ENCODE measurements at places on chromosomes 13 and 19.

DNA sequence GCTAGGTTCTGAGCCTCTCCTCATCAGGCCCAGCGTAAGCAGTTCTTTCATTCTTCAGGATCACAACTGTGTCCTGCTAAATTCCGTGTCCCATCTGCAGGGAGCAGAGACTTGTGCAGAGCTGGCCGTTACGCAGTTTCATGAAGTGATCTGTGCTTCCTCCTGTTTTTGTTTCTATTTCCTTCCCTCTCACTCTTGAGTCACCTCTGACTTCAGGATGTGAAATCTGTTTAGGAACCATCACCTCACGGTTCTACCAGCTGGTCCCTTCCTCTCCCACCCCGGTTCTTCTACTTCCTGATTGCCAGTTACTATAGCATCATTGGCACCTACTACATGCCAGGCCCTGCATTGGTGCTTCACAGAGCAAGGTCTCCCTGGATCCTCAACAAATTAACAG lies 8.5 kb downstream of the MAU2 start:
- DNase-seq: no peak

DNA sequence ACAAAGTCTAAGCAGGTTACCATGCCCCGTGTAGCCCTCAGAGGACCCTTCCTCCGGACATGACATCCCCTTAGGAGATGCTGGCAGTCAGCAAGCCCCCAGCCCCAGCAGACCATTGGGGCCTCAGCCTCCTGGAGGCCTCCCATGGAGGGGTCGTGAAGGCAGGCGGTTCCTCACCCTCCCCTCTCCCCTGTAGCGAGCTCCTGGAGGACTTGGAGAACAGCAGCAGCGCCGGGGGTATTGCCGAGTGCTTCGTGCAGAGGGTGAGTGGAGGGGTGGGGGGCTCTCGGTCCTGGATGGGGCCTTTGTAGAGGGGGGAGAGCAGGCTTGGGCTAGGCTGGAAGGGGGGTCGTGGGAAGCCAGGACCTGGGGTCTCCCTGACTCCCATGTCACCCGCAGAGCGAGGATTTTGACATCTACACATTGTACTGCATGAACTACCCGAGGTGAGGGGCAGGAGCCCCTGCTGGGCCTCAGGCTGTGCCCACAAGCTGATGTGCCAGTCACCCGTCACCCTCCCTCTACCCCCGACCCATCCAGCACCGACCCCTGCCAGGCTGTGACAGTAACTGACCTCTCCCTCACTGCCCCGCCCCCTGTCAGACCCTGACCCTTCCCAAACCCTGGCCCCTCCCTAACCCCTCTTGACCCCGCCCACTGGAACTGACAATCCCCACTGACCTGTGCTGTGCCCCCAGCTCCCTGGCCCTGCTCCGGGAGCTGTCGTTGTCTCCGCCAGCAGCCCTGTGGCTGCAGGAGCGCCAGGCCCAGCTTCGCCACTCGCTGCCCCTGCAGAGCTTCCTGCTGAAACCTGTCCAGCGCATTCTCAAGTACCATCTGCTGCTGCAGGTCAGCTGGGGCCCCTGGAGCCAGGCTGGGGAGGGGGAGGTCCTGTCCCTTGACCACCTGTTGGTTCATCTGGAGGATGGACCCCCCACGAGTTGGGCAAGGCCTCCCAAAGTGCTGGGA lies 4.0 kb downstream of the PLEKHG2 start:
- no peak for DNase-seq

DNA sequence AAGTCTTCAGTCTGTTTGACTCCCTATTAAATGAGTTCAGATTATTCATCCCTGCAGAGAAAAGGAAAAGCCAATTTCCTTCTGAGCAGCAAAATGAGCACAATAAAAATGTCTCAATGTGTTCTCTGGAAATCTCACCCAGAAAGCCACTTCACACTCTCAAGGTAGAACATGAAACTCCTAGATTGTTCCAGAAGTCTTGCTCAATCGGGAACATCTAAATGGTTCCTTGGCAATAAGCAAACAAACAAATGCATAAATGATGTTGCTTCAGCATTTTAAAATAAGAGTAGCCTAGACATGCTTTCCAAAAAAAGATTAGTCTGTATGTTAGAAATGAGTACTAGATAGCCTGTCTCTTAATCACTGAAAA lies 59.7 kb upstream of the TNFRSF19 start:
- no peak for DNase-seq

GRCh38 chr13:108433976-108434755 lies 164.6 kb downstream of the TNFSF13B start:
- DNase-seq: no peak

GRCh38 chr13:100392709-100393630 lies 195.6 kb downstream of the GGACT start:
- peak; percentile 47 for DNase-seq

- DNase-seq: no peak
Observed at GRCh38 chr13:94660695-94661326, 51.5 kb downstream of the SOX21 start.

- DNase-seq: no peak
Observed at GRCh38 chr19:43078311-43078710, 4.2 kb downstream of the PSG2 start.

DNA sequence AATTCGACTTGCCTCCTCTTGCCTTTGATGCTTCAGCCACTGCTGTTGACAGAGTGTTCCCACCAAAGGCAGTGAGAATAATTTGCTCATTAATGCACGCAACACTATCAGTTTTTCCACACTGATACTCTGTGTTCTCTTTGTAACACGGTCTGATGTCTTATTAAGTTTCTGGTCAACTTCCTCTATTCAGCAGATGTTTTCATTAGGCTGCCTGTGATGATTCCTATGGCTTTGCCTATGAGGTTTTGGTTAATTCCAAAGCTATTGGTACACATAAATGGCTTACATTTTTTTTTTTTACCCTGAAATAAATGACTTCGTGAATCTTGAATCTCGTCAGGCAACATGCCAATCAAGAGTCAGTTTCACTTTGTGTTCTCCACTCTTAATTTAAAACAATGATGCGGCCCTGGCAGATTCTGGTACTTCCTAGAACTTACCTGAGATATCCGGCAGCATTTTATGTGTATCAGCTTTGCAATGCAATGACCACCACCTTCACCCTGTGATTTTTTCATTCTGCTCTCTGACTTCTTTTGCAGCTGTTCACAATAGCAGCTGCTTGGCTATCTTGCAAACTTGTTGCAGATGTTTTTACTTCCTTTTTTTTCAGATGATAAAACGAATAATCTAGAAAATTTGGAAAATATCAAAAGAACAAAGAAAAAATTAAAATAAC lies 27.5 kb upstream of the KL start:
- no peak for DNase-seq

DNA sequence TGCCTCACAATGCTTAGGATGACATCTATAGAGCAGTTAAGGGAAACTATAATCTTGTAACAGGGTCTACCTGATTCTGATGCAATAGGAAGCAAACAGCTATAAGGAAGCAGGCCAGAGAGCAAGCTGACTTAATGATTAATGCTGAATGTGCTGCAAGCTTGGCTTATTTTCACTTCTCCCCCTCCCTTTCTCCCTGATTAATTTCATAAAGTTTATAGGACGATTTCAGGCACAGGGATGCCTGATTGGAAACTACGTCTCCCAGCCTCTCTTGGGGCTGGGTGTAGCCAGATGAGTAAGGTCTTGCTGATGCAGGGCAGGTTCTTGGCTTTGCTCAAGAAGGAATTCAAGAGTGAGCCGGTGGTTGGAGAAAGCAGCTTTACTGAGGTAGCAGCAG lies 82.8 kb upstream of the MRI1 start:
- no peak for DNase-seq

DNA sequence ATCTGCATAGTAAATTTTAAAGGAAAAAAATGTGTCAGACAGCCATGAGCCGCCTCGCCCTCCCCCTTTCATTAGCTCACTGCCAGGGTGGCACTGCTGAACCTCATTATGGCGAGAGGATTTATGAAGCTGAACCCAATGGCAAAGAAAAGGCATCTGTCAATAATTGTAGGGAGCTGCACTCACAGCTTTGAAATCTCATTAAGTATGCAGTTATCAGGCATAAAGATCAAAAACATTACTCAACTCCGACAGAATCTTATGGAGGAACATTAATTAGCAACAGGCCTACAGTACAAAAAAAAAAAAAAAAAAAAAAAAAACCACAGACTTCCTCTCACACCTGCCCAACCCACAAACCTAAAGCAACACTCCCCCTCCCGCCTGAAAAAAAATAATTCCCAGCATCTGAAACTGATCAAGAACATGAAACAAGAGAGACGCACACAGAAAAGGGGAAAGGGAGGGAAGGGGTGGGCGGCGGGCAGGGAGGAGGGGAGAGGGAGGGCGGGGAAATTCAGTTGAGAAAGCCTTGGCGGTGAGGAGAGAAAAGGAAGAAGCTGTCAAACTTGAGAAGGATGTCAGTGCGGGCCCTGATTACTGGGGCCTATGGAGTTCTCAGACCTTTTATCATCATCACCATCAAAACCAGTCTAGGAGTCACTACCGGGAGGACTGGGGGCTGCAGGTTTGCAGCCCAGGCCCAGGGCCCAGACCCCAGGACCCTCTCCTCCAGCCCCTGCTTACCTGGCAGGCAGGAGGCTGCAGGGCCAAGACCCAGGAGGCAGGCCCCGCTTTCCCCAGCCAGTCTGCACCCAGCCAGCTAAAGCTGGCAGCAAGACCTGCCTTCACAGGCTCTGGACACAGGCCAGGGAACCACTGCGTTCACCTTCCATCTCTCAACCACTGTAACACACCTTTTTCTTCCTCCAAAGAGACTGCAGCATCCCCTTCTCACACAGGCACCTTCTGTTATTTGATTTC lies 8.9 kb downstream of the TSHZ3 start:
- DNase-seq: no peak

GRCh38 chr13:39895254-39895653 lies 239.8 kb downstream of the COG6 start:
- DNase-seq: no peak

DNA sequence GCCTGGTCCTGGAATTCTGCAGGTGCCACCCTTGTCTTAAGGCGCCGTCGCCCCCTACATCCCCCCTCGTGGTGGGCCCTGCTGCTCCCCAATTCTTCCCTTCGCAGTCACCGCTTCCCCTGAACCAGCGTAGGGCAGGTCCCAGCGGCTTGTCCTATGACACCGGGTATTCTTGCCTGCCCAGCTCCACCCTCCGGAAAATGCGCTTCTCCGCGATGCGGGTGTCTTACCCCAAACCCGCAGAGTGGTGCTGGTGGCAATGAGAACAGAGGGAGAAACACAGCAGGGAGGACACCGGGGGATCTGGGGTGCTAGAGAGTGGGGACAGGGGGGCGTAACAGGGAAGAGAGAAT lies 9.0 kb downstream of the ZNF808 start:
- peak; percentile 23 for DNase-seq

DNA sequence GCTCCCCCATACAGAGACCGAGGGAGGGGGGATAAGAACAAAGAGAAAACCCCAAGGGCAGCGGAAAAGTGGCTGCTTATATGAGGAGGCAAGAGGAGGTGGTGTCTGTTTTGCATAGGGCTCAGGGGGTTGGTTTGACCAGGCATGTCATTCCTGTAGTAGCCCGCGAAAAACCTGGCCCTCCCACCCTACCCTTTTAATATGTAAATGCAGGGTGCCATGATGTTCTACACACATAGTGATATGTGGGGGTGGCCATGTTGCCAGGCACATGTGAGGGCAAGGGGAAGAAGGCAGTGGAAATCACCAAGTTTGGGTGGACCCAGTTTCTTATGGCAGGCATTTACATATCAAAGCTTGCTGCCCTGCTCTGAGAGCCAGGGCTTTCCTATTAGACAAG lies 203.5 kb upstream of the UBL3 start:
- DNase-seq: no peak

- no peak for DNase-seq
Observed at GRCh38 chr19:43224855-43225253, 19.4 kb upstream of the PSG4 start.

DNA sequence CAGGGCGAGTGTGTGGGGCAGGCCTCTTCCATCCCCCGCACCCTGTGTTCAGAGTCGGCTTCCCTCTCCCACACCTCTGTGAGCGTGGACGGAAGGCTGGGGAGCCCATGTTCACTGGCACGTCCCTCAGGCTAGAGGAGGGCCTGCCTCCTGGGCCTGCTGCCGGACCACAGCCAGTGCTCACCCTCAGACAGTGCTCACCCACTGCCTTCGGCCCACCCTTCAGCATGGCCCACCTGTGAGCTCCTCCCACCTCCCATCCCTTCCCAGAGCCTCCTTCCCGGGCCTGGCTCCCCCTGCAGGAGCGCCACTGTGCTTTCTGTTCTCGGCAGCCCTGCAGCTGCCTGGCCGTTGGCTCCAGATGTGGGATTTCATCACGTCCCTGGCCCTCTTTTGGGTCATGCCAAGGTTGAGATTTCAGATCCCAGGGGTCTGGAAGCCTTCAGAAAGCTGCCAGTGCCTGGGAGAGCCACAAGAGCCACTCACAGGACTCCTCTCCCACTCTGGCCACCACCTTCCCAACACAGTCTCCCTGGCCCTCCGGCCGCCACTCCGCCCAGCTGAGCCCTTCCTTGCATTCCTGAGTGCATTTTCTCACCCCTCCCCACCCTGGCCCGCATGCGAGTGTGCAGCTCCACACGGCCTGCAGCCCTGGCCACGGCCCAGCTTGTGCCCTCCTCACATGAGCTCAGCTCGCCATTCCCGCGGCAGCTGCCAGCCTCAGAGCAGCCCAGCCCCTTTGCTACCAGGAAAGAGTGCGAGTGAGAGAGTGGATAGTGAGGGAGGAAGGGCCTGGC lies 25.3 kb downstream of the CAPN12 start:
- no peak for DNase-seq

DNA sequence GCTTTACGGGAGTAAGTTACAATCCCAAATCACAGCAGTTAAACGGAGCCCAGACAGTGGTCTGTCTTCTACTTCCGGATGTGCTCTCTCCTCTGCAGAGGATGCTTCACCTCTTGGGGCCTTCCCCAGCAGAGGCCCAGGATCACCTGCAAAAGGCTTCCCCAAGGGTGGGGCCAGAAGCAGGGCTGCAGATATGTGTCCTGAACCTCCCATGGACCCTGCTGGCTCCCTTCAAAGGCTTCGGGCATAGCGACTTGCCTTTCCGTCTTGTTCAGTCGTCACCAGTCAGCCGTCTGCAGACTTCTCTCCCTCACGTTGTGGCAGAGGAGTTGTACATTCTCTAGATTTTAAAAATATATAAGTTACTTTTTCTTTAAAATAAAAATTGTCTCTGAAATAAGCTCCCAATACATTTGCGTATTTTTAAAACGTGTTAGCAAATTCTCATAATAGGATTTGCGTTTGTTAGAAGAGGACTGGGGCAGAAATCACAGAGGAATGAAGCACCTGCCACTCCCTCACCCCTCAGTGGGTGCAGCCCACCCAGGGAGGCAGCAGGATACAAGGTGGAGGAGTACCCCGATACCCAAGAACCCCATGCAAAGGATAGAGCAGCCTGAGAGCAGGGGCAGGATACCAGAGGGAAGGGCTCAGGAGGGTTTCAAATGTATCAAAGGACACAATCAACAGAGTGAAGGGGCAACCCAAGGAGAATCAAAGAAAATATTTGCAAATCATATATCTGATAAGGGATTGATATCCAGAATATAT lies 22.9 kb upstream of the MEDAG start:
- no peak for DNase-seq

DNA sequence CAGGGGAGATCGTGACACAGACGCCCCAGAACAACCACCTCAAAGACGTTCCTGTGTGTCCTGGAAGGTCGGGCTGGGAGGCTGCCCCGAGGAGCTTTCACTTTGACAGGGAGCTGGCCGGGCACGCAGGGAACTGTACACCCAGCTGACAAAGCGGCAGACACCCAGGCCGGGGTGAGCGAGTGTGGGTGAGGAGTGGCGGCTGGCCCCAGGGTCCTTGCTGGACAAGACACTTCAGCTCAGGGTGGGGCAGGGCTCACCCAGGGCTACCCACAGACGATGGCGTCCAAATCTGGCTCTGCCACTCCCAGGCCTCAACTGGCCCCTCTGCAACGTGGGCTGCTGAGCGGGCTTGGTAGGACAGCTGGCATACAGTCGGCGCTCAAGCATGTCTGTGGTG lies 2.0 kb downstream of the FGF22 start:
- DNase-seq: no peak
